ENCODE measurements at places on chromosomes 1 and 21.

DNA sequence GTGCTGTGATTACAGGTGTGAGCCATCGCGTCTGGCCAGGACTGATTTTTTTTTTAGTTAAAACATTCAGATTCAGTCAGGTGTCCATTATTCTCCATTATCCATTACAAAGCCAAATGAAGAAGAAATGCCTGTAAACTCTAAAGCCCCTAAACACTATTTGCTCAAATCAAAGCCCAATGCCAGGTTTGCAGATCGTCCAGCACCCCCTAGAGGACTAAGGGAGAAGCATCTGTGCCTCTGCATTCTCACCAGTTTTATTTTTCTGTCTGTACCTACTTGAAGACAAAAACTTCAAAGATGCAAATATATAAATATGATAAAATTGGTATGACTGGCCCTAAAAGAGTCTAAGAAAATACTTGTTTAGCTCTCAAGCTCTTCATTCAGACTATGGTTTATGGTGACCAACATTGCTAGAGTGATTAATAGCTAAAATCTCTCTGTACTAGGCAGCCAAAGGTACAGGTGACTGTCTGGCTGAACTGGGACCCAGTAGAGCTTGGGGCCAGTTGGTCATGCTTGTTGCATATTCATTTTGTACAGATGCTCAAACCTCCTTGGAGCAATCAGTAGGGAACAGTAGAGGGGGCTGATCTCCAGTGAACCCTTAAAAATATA lies 138.4 kb downstream of the SYT2 start:
- DNase-seq: peak; percentile 66

DNA sequence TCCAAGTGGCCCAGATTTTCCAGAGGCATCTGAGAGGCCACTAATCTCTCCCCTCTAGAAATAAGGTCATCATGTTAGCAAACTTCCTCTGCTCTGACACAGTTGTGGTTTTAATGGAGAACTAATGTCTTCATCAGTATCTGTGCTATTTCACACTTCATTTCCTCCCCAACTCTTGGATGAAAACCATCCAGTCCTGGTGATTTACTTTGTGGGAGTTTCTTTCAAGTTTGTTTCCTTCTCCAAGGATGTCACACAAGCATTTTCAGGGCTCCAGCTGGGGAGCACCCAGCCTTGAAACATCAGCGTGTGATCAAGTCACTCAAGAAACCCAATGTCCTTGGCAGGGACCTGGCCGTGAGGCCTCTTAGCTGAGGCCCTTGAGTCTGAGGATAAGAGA lies 38.8 kb downstream of the TBX15 start:
- no peak for DNase-seq

DNA sequence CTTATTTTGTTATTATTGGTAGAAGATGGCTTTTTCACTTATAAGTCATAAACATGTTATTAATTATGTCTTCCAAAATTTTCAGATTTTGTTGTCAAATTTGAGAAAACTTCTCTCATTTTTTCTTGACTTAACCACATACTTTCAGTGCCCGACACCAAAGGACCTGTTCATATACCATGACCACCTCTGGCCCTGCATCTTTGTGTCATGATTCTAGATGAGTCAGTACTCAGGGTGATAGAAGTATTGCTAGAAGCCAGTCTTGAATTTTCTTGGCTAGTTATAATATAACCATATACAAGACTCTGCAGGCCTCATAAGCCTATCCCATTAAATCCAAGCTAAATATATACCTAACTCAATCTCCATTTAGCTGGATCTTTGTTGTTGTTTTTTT lies 35.4 kb upstream of the DPH5 start:
- DNase-seq: no peak

DNA sequence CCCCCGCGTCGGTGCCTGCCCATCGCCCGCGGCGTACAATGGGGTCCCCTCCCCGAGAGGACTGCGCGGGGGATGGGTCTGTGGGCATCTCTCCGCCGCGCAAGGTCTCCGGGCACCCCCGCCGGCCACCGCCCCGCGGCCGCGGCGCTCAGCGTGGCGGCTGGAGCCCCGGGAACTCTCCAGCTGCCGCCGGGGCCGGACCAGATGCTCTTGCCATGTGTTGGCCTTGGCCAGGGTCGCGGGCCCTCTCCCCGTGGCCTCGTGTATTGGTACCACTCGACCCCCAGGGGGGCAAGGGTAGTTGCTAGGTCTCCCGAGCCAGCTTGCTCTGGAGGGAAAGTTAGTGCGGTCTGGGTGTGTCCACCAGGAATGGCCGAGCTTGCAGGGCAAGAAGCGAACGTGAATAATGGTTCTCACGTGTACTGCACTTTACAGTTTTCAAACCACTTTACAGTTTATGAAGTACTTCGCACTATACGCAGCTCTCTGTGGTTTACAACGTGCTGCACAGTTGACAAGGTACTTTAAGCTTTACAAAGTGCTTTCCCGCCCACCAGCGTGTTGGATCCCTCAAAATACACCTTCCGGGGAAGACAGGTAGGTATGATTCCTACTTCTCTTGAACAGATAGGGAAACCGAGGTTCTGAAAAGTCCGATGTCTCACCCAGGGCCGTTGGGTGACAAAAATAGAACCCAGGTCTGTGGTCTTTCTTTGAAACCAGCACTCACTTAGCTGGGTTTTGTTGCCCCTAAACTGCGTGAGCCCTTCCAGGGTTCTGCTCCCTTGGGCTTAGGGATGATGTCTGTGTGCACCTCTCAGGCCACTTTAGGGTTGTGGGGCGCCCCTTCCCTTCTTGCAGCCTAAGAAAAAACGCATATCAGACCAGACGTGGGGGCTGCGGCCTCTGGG lies 1.2 kb downstream of the EPHB2 start:
- DNase-seq: no peak

GRCh38 chr1:66207484-66207883 lies 326.5 kb upstream of the SGIP1 start:
- no peak for DNase-seq

DNA sequence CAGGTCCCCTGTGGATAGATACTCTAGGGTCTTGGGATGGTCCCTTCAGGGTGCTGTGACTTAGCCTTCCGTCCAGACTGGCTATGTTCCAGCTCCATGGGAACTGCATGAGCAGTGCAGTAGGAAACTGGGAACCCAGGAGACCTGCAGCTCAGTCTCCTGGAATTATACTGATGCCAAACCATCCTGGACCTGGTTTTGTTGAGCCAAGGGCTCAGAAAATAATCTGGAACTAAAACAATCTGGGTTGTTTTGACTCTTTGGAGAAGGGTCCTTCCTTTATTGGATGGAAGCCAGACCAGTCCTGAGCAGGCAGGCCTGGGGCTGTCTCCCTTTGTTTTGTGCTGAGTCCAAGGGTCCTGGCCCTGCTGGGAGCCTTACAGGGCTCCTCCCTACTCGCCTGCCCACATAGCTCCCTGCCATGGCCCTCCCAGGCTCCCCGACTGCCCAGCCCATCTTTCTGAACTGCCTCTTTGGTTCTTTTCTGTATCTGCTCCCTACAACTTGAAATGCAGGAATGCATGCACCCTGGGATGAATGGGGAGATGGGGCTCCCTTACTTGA lies 1.2 kb downstream of the IPO13 start:
- DNase-seq: no peak

GRCh38 chr1:234479310-234479559 lies 256 bp upstream of the TARBP1 start:
- no peak for DNase-seq

- no peak for DNase-seq
These were observed 22.4 kb upstream of the BCAR3 start for GRCh38 chr1:93704052-93704451.

DNA sequence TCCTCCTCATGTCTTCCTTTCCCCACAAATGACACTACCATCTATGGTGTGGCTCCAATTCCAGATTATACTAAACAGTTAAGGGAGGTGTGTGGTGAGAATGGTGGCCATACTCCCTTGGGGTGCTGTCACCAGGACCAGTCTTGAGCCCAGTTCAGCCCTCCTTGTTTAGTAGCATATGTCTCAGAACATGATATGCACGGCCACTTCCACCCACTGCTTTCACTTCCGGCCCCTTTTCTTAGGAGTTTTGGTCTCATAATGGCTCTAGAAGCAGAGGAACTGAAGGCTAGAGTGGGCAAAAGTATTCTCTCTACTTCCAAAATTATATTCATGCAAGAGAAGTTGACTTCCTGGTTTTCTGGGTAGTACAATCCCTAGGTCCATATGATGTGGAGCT lies 45.3 kb upstream of the CACNA1E start:
- DNase-seq: no peak

GRCh38 chr1:87864676-87865075 lies 536.0 kb downstream of the LMO4 start:
- no peak for DNase-seq

GRCh38 chr1:41103766-41104165 lies 82.2 kb upstream of the SLFNL1 start:
- no peak for DNase-seq

- no peak for DNase-seq
These were observed 157.7 kb downstream of the TOMM20 start for GRCh38 chr1:234970731-234971476.

DNA sequence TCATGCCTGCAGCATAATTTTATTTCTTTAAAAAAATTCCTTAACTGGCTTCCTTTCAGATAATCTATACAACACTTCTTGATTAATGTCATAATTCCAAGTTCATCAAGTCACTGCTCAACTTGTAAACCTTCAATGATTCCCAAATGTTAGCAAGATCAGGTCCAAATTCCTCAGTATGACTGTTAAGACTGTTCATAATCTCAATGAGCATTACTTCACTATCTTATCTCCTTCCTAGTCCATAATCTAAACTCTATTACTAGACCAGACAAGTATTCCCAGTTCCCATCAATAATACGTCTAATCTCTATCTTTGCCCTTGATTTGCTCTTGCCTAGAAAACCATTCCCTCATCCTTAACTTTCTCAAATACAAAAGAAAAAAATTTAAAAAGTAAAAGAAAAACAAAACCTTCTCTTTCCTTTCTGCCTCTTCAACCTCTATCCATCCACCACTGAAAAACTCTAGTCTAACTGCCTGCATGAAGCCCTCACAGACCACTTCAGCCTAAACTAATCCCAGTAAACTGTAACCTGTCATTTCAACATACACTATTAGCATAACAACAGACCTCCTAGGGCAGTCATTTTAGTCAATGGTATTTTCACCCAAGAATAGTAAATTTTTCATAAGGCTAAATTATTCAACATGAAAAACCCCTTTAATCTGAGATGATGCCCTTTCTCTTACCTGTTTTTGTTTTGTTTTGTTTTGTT lies 15.5 kb downstream of the LUZP1 start:
- DNase-seq: no peak

GRCh38 chr1:46623743-46624644 lies 7.4 kb upstream of the MOB3C start:
- DNase-seq: no peak

DNA sequence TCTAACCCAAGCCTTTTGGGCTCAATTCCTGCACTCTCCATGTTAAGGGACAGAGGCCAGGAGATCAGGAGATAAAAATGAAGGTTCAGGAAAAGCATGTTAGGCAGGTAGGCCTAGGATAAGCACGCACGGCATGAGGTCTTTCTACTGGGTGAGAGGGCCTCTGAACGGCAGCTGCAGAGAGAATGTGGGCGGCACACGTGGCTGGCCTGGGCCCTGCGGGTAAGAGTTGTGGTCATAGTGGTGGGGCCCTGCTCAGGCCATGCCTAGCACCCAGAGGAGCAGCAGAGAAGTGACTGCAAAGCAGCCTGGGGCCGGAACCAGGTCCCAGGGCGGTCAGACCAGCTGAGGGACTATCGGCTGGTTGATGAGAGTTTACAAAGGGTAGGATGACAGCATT lies 7.5 kb upstream of the FOXO6 start:
- no peak for DNase-seq

- no peak for DNase-seq
These were observed 359.3 kb downstream of the ADGRL2 start for GRCh38 chr1:82160036-82160435.

GRCh38 chr1:210132582-210132981 lies 100.0 kb upstream of the SERTAD4 start:
- DNase-seq: peak; percentile 24

DNA sequence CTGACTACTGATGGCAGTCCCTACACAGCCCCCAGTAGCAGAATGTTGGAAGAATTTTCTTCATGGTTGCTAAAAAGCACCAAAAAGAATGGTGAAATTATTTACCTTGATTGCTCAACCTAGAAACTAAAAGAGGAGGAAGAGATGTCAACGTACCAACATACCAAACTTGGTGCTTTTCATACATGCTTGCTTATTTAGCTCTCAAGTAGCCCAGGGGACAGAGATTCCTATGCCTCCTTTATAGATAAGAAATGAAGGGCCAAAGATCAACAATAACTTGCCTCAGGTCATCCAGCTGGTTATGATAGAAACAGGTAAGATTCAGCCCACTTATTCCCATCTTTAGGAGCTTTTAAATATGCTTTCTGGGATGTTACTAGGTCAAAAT lies 170.6 kb downstream of the PIGK start:
- DNase-seq: no peak

DNA sequence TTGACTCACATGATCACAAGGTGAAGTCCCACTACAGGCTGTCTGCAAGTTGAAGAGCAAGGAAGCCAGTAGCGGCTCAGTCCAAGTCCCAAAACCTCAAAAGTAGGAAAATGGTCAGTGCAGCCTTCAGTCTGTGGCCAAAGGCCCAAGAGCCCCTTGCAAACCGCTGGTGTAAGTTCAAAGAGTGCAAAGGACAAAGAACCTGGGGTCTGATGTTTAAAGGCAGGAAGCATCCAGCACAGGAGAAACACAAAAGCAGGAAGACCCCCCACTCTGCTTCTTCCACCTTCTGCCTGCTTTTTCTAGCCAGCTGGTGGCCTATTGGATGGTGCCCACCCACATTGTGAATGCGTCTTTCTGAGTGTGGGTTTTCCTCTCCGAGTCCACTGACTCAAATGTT lies 2222.6 kb downstream of the MRPL39 start:
- DNase-seq: no peak

- no peak for DNase-seq
These were observed 12.2 kb downstream of the HDAC1 start for GRCh38 chr1:32303997-32304622.

- DNase-seq: no peak
These were observed 24.1 kb downstream of the METTL13 start for GRCh38 chr1:171805395-171806115.

DNA sequence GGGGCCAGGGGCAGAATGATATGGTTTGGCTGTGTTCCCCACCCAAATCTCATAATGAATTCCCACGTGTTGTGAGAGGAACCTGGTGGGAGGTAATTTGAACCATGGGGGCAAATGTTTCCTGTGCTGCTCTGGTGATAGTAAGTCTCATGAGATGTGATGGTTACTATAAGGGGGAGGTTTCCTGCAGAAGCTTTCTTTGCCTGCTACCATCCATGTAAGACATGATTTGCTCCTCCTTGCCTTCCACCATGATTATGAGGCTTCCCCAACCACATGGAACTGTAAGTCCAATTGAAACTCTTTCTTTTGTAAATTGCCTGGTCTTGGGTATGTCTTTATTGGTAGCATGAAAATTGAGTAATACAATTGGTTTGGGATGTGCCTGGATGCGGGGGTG lies 33.7 kb upstream of the LIN9 start:
- no peak for DNase-seq

GRCh38 chr21:35048183-35048601 lies 910 bp downstream of the RUNX1 start:
- no peak for DNase-seq
